ENCODE measurements at places on chromosomes 16 and 17.

DNA sequence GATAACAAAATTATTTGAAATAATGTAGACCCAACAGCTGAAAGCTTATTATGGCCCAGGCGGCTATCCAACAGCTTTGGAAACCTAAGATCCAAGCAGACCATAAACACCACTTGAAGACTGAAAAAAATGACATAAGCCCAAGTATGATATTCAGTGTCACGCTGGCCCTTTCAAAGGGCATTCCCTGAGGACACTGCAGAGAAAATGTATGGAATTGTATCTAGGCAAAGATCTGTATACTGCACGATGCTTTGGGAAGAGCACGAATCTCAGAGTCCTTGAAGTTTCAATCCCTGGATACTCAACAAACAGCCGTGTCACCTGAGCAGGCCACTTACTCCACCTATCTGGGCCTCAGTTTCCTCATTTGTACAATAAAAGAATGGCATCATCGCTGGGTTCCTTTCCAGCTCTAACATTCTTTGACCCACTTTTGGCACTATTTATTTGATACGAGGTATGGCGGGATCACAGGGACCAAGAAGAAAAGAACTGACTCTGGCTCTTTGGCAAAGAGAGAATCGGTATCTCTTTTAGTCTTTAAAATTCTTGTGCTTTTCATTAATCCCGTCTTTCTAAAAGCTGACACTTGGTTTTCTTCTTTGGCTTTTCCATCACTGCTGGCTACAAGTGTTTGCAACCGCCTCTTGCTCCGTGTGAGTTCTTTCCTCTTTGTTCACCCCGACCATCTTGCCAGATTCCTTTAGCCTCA, 1.2 kb downstream of the STAT5B start:
- no peak for DNase-seq

- DNase-seq, result no peak
These were observed 9.5 kb downstream of the DOK4 start for GRCh38 chr16:57476546-57477410.

- peak; percentile 15 for DNase-seq
These were observed 617 bp downstream of the PAFAH1B1 start for GRCh38 chr17:2593821-2594721.

DNA sequence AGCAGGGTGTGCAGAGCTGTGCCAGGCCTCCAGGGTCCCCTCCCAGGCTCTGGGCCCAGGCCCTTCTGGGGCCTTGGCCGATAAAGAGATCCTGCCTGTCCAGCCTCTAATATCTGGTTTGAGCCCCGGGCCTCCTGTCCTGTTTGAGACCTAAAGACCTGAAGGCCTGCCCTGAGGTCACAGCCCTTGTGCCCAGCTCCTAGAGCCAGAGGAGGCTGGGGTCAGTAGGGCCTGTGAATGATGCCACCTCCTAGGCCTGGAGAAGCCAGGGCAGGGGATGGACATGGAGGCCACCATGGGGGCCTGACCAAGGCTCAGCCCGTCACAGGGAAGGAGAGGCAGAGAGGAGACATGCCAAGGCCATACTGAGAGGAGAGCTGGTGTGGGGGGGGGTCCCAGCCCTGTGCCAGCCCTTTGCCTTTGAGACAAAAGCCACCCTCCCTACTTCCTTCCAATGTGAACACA, 7.4 kb downstream of the KCNH6 start:
- no peak for DNase-seq

DNA sequence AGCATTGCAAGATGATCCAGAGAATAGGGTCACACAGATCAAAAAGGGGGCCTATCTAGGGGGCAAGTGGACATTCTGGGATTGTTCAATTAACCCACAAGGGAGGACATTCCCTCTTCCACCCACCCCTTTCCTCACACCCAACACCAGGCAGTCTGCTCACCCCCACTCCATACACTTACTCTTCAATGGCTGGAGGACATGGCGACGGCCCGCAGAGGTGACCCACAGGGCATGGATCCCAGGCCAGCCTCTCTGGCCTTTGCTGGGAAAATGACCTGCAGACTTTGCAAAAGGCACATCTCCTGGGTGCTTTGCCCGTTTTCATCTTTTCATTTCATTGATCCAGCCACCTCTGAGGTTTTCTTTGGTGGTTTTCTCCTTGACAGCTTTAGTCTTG, 1.7 kb upstream of the CACNG5 start:
- DNase-seq, result no peak

DNA sequence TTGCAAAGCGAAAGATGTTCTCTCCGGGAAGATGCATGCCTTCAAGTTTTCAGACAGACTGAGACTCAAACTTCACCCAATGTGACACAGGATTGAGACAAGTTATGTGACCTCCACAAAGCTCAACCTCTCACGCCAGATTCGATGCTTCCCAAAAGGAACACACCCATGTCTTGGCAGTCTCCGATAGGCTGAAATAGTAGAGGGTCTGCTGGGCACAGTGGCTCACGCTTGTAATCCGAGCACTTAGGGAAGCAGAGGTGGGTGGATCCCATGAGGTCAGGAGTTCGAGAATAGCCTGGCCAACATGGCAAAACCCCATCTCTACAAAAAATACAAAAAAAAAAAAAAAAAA, 22.1 kb downstream of the ZFHX3 start:
- DNase-seq, result no peak

DNA sequence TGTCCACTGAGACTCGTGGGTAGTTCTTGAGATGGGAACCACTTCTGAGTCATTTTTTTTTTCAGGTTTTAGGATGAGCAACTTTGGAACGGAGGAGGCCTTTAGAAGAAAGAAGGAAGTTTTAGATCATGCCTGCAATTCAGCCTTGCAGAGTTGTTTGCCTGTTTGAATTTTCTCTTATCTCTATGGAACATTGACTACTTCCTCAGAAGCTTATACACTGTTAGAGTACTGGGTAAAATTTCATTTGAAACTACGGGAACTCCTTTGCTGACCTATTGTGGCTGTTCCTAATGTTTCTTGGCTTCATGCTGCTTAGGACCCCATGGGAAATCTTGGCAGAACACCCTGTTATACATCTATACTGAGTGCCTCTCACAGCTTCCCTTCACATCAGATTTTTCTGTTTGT, 70.8 kb downstream of the MAP2K6 start:
- DNase-seq, result no peak

GRCh38 chr16:66692341-66692740, 4.2 kb downstream of the CMTM4 start:
- no peak for DNase-seq

GRCh38 chr17:27906623-27907022, 13.5 kb upstream of the LYRM9 start:
- DNase-seq, result peak; percentile 71

DNA sequence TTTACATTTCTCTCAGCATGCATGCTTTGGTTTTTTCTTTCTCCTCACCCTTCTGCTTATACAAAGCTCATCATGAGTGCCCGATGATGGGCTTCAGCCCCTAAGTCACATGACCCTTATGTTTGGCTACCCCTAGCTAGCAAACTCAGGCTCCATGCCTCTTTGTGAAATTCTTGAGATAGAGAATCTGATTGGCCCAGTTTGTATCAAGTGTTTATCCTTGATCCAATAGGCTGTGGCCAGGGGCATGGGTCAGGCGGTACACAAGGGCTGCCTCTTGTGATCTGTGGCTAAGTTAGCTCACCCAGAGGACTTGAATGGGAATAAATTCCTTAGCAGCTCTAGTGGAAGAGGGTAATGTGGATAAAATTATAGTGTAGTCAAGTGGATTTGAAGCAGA, 11.5 kb upstream of the TOX3 start:
- DNase-seq, result no peak

DNA sequence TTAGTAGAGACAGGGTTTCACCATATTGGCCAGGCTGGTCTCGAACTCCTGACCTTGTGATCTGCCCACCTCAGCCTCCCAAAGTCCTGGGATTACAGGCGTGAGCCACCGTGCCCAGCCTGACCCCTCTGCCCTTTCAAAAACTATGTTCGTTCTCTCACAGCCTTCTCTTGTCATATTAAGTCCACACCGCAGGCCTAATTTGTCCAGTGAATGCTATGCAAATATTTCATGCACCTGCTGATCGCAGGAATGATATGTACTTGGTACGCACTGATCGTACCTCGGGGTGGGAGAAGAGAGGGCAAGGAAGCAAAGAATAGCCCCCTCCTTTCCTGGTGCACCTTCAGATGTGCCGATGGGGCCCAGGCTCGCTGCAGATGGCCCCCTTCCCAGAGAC, 3.0 kb upstream of the BIRC5 start:
- no peak for DNase-seq

GRCh38 chr16:9836118-9836736, 346.0 kb downstream of the GRIN2A start:
- no peak for DNase-seq

DNA sequence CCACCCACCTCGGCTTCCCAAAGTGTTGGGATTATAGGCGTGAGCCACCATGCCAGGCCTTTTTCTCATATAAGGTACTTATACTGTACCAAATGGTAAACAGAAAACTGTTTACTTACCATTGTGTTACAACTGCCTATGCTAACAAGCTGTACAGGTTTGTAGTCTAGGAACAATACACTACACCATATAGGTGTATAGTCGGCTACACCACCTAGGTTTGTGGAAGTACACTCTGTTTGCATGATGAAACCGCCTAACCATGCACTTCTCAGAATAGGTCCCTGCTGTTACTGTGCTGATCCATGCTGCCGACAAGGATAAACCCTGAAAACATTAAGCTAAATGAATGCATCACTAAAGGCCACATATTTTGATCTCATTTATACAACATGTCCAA, 18.9 kb downstream of the DNAJA2 start:
- no peak for DNase-seq
